Fibroblast of mammary gland (primary cell): ENCODE measurements at places on chromosomes 7 and 10.
A peak's percentile ranks its signal among the peaks of the same experiment; 100 is the strongest.

DNA sequence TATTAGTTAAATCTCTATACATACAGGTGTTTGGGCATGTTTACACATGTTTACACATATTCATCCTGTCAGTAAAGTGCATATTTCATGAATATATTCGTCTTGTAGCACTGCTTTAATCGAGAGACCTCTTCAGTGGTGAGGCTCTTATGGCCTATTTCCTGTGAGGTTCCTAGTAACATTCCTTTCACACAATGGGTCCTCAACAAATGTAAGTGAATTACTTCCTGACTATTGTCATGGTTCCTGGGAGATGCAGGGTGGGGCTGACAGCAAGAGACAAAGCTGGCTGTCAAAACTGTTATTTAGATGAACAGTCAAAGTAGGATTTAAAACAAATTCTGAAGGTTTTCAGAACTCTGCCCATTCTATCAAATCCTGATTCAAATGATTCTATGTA lies 12.4 kb upstream of the SEMA3A start:
- DNase-seq, result no peak

DNA sequence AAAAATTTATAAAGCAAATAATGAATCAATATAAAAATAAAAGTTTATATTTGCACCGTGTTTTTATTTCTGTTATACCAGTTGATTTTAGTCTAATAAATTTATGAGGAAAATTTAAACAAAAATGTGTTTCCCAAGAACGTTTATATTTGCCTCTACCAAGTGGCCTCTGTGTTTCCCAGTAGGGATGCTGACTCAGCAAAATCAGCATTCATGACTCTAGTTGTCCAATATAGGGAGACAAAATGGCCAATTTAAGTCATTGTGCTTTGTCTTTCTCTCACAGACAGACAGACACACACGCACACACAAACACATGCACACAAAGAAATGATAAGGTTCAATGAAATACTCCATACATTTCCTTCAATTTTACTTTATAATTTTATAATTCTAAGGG lies 942.5 kb upstream of the ZWINT start:
- no peak for DNase-seq

DNA sequence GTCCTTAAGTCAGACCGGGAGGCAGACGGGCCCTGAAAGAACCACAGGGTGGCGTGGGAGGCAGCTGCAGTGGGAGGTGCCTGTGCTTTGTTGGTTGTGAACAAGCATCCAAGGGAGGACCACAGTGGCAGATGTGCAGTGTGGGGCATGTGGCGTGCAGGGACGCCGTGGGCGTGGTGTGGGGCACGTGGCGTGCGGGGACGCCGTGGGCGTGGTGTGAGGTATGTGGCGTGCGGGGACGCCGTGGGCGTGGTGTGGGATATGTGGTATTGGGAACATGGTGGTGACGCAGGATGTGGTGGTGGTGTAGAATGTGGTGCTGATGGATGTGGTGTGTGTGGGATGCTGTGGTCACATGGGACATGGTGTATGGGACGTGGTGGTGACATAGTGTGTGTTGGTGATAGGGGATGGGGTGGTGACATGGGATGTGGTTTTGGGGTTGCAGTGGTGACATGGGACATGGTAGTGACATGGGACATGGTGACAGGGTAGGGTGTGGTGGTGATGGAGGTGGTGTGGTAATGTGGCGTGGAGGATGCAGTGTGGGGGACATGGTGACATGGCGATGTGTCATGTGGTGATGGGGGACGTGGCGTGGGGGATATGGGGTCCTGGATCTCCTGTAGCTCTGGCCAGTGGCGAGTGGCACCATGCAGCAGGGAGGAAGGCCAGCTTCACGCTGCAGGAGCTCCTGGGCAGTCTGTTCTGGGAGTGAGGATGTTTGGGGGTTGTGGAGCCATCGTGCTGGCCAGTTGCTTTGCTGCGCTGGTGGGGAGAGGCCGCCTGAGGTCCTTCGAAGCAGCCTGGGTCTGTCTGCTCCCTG lies 78.8 kb downstream of the INPP5A start:
- no peak for DNase-seq

DNA sequence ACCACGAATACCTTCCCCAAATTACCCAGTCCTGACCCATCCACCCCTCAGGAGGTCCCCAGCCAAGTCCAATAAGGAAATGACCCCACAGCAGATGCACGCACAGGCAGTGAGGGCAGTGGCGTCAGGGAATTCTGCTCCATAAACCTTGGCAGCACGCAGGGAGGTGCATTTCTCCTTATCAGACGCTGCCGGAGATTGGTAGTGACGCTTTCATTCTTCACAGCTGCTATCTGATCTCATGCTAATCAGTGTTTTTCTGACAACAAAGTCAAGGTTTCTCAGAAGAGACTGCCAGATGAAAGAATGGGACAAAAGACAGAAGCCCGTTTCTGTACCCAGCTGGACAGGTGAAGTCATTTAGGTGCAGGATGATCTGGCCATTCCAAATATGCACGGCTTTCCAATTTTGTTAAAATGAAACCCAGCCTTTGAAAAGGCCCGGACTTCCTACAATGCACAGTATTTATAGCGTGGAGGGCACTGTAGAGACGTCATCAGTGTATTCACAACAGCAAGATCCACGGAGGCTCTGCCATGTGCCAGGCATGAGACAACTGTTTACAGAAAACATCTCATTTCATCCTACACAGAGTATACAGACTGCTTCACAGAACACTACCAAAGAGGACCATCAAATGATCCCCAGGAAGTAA lies 35.3 kb downstream of the DIP2C start:
- DNase-seq, result no peak

DNA sequence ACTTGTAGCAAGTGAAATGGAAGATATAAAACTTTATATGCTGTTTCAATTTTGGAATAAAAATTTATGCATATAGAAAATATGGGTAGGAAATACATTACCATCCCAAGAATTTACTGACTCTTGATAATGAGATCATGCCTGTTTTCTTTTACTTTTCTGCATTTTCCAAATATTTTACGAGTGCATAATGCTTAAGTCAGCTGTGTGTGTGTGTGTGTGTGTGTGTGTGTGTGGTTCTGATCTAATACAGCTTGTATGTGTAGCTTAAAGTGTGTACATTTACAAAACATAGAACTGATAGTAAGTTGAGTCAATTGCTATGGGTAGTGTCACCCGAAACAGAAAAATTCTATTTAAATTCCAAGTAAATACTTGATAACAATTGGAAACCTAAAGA lies 315.9 kb upstream of the LRRN3 start:
- DNase-seq, result peak; percentile 4

DNA sequence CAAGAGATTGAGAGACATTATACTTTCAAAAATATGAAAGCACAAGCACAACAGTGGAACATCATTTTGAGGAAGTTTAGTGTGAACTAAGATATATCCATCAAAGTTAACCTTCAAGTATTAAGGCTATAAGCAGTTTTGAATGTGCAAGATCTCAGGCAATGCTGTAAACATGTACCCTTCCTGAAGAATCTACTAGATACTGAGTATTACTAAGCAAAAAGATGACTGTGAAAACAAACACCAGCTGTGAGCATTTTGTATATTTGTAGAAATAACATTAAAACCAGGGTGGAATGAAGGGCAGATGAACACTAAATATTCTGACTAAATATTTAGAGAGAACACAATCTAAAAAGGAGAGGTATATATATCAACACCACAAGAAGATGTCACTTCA lies 41.3 kb upstream of the ADRA2A start:
- no peak for DNase-seq

- no peak for DNase-seq
Measured at GRCh38 chr7:126755381-126755780, 497.4 kb downstream of the GRM8 start.

GRCh38 chr10:124602646-124603365 lies 141.2 kb downstream of the LHPP start:
- DNase-seq, result no peak

DNA sequence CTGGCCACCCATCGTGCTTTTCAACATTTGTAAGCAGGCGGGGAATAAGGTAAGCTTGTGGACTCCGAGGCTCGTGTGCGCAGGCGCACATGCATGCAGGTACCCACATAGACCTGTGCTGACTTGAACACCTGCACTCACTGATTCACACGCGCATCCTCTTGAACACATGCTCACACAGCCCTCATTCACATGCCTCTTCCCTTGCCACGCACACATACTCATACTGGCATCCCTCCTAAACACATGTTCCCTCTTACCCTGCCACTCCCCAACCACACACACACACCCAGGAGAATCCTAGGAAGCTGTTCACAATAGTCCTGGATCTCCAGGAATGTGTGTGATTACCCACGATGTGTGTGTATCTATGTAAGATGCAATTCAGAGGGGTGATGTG lies 44.1 kb upstream of the LBX1 start:
- DNase-seq, result no peak

DNA sequence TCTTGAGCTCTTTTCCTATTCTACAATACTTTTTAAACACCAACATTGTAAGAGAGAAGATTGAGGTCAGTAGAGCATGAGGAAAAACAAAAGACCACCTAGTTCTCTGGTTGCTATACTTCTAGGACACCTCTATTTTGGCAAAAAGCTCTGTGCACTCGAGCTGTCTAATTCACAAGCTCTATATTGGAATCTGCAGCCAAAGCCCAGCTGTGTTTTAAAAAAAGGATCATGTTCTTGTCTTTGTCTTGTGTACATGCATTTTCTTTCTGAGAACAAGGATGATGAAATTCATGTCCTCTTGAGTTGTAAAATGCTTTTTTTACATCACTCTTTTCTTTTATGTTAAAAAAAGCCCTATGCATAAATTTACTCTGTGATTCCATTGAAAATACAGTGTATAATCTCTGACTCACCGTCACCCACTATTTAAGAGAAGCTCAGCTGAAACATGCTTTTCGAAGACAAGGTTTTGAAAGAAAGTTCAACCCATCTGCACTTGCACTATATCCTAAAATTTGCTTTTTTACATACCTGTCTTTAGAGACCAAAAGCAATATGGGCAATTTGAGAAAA lies 215.5 kb upstream of the VSTM2A start:
- DNase-seq, result no peak

GRCh38 chr7:54860843-54861242 lies 101.8 kb upstream of the SEC61G start:
- no peak for DNase-seq

DNA sequence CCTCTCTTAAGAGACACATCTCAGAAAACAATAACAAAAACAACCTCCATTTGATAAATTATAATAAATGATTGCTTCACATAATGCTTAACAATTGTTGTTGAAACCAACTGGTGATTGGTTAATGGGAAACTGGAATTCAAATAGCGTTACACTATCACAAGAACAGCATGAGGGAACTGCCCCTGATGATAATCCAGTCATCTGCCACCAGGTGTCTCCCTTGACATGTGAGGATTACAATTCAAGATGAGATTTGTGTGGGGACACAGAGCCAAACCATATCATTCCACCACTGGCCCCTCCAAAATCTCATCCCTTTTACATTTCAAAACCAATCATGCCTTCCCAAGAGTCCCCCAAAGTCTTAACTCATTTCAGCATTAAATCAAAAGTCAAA lies 375.9 kb downstream of the BMPER start:
- DNase-seq, result peak; percentile 25

- DNase-seq, result peak; percentile 66
Measured at GRCh38 chr10:132575320-132576201, 38.0 kb downstream of the INPP5A start.

GRCh38 chr10:69492746-69493462 lies 41.6 kb downstream of the TSPAN15 start:
- DNase-seq, result no peak

GRCh38 chr7:142847353-142847752 lies 7.5 kb upstream of the EPHB6 start:
- DNase-seq, result no peak

- peak; percentile 93 for DNase-seq
Measured at GRCh38 chr10:71244431-71245419, 32.4 kb downstream of the UNC5B start.

- DNase-seq, result peak; percentile 7
Measured at GRCh38 chr7:92916770-92917224, 80.4 kb upstream of the CDK6 start.

DNA sequence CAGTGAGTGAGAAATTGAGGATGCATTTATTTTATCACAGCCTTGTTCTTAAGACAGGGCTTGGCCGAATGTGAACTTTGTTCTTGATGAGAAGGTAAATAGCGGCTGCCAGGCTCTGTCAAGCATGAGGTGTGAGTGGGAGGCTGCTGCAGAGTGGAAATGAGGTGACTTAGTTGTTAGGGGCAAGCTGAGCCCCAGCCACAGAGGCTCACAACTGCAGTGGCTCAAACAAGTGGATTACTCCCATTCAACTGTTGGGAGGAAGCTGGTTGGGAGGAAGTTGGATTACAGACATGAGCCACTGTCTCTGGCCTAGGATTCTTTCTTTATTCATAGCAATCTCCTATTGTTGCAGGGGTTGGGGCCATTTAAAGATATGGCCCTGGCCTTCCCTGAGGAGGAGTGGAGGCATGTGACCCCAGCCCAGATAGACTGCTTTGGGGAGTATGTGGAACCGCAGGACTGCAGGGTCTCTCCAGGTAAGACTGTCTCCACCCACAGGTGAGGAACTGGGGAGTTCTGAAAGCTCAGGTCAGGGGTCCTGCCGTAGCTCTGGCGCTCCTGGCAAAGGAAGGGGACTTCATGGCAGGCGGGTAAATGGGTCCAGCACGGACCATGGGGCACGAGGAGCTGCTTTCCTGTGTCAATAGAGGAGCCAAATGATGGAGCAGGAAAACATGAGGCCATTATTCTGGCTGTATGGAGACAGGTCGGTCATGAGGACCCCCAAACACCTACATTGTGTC lies 7.1 kb downstream of the ZSCAN25 start:
- no peak for DNase-seq

- no peak for DNase-seq
Measured at GRCh38 chr7:24731313-24731712, 26.0 kb downstream of the GSDME start.

GRCh38 chr10:91043173-91043910 lies 122.5 kb upstream of the ANKRD1 start:
- DNase-seq, result peak; percentile 49

DNA sequence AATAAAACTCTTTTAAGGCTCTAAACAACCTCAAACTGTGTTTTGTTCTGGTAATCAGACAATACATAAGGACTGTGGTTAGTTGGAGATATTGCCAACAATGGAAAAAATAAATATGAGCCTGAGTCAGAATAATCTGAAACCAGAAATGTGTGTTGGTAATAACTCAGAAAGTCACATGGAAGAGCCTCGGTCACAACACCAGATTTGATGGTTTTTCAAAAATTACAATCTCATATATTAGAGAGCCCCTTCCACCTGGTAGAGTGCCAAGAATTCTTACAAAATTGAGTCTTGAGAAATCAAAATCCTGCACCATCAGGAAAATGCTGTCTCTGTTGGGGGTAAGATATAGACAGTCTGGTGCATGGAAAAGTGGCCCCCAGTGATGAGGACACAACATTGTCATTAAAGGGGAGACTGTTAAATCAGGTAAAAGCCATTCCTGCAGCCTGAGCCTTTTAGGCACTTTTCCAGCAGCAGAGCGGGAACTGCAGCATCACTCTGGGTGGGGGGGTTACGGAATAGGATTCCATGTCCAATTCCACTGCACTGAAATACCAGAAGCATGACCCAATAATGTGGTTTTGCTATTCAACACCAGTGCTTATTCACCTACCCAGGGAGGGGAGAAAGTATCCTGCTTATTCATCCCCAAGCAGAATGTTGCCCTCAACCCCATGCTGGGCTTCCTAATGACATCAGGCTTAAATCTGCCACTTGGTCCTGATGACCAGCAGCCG lies 9.5 kb upstream of the ADAM12 start:
- peak; percentile 99 for DNase-seq
